Kidney capillary endothelial cell (primary cell): ENCODE measurements at places on chromosomes 2 and 18.

DNA sequence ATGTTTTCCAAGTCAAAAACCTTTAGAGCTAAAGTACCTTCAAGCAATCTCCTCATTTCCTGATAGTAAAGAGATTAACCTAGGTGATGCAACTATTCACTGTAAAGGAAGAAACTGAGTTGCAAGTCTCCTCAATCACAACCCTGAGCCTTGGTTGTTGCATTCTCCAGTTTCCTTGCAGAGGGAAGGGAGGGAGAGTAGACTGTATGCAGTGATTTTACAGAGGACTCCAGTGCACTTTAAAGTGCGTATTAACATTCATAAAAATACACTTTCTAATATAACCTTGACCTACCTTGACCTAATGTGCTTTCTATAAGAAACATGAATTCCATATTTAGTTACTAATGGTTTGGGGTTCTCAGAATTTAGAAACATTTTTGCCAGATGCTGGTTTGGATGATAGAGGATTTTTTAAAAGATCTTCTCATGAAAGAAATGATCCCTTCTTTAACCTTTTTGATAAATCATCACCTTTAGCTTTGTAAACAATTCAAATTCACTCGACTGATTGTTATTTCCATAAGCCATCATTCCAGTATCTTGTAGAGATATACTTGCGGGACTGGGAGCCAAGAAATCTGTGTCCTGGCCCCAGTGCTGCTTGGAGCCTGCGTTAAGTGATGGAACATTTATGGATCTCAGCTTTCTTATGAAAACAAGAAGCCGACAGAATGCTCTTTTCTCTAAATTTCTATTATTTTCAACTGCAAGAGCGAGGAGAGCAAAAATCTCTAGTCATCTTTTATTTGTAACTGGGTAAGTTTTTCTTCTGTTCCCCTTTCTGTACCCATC, 228.3 kb downstream of the ZNF521 start:
- DNase-seq = no peak

DNA sequence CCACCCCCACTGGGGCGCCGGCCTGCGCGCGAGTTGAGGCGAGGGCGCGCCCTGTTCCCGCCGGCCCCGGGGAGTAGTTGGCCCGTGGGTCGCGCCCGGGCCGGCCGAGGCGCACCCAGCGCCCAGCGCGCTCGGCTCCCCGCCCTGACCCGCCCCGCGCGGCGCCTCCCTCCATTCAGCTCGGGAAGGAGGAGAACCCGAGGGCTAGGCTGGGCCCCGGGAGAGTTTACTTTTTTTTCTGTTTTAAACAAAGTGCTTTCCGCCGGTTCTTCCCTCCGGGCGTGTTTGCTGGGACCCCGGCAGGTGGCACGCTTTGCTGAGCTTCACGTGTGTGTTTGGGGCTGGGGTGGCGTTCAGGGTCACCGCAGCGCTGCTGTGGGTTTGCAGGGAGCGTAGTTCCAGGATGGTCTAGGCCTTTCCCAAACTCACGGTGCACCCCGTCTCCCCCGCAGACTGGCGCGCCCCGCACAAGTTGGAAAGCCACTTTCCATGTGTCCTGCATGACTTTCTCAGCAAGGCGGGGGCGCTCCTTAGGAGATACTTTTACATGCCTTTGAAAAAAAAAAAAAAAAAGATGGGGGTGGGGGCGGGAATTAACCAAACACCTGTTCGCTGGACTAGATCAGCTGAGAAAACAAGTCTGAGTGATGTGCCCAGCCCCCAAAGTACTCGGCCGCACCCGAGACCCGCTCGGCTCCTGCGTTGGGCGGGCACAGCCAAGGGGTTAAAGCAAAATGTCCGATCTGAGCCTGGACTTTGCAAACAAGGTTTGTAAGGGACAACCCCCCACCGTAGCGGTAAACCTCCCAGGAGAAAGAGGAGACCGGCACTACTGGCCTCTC, 825 bp downstream of the ITGA6 start:
- DNase-seq = no peak

DNA sequence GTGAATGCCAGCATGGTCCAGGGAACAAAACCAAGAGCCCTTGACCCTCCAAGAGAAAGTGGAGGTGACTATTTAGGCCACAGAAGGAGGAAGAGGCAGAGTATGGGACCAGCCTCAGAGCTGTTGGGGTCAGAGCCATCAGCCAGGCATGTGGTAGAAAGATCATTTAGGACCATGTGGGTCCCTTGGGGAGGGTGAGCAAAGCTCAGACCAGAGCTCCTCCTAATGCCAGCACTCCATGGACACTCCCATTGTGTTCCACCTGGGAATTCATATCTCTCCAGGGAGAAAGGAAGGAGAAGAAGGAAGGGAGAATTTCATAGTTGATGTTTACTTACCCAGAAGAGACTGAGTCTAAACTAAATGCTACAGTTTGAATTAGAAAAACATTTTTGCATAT, 73.2 kb downstream of the CYBRD1 start:
- no peak for DNase-seq

DNA sequence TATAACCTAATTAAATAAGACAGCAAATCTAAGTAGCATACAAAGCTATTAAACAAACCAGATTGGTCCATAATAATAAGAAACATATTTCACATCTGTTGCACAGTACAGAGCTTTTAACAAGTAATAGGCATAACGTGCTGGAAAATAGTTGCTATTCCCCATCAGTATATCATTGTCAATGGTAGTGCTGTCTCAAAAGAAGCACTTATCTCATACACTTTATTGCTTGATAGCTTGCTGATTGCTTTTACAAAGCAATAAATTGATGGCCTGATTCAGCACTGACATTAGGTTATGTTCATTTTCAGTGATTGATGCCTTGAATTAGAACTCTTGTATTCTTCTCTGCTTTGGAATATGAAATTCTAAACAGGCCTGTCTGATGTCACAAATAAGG, 641.7 kb downstream of the CBLN2 start:
- DNase-seq = no peak

DNA sequence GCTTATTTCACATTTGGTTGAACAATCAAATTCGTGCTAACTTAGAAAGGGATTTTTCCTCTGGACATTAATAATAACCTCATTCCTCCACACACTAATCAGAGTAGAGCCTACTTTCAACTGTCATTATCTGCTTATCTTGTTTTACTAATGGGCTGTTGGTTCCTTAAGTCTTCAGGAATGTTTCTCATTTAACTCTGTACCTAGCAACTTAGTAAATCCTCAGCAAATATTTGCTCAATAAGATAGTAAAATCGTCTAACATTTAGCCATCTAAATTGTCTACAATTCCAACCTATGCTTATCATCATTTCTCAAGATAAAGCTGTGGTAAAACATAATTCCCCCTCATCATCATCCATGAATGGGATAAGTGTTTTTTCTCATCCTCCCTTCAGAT, 98.1 kb downstream of the CDH2 start:
- DNase-seq = no peak
